CD4-positive, alpha-beta T cell treated with Interleukin-4 for 4 hours (primary cell): ENCODE measurements at places on chromosomes 7 and 10.

- DNase-seq: no peak
Observed at GRCh38 chr7:77837966-77838365, 39.4 kb downstream of the PHTF2 start.

- DNase-seq: no peak
Observed at GRCh38 chr7:20165146-20165510, 52.1 kb downstream of the MACC1 start.

DNA sequence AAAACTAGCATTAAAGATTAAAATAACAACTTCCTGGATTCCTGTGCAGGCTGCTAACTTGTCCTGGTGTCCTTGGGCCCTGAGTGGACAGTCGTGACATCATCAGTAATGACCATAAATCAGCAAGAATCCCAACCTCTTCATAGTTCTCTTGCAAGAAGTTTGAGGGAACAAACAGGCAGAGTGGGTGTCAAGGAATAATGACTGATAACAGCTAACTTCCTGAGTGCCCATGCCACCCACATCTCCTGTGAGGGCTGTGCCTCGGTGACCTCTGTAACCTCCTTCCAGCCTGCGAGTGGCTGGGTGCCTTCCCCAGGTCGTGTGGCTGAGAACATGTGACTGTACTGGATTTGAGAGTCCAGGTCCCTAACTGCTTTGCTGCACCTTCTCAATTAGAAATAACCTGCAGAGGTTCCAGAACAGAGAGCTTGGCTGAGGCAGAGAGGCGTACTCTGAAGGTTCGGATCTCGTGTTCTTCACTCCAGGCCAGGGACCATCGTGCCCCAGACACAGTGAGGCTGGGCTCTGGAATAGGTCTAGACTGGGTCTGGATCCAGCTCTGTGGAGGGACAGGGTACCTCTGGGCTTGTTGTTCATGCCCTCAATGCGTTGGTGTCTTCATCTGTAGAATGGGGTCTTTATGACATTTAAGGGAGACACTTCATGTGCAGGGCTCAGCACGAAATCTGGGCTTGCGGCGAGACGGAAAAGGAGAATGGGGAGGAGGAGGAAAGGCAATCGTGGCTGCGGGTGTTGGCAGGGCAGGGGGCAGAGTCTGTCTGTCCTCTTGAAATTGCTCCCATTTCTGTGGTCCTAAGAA, 313.1 kb upstream of the ZNF32 start:
- DNase-seq: no peak

DNA sequence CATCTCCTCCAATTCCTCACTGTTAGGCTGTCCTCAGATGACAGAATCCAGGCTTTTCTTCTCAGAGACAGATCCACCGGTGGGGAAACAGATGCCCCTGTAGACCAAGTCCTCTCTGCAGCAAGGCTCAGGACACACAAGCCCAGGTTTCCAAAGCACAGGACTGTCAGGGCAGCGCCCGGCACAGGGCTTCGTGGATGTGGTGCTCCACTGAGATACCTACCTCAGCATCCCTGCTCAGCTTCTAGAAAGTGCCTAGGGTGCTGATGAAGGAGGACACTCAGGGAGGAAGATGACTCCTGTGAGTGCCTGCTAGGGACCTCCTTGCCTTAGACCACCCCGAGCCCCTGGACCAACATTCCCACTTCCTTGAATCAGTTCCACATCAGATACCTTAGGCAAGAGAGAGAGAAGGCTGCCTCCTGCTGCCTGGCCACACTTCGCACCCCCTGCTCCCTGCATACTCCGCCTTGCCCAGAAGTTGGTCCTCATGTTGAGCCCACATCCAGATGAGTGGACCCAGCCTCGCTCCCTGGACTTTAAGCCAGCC, 8.9 kb upstream of the RBP3 start:
- DNase-seq: no peak

GRCh38 chr10:43682956-43683355, 34.3 kb upstream of the ZNF32 start:
- DNase-seq: no peak
